ENCODE measurements at places on chromosomes 16 and 17.

GRCh38 chr16:4890686-4891085, 43.4 kb downstream of the UBN1 start:
- no peak for DNase-seq

GRCh38 chr17:81043725-81044427, 8.9 kb downstream of the BAIAP2 start:
- no peak for DNase-seq

- no peak for DNase-seq
Observed at GRCh38 chr17:57082441-57082840, 2.6 kb upstream of the AKAP1 start.

DNA sequence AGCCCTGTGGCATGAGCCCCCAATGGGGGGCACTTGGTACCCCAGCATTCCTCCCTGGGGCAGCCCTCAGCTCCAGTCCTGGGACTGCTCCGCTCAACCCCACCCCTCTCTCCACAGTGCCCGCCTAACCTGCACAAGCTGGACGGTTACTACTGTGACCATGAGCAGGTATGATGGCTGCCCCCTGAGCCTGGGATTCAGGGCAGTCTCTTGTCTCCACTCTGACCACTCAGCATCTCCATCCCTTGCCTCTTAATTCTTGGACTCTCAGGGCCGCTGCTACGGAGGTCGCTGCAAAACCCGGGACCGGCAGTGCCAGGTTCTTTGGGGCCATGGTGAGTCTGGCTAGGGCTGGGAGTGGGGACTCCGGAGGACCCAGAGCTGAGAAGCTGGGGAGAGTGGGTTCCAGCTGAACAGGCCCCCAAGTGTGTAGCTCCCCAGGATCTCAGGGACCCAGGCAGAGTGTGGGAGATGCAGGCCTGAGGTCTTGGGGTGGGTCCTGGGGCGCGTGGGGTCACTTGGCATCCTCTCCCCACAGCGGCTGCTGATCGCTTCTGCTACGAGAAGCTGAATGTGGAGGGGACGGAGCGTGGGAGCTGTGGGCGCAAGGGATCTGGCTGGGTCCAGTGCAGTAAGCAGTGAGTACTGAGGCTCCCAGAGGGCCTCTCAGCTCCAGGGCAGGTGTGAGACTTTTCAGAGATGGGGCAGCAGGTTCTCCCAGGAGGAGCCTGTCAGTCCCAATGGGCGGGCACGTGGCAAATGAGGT, 18.0 kb downstream of the ADAM11 start:
- DNase-seq: no peak

GRCh38 chr16:66262253-66263167, 104.0 kb upstream of the CDH5 start:
- peak; percentile 74 for DNase-seq

GRCh38 chr17:45414990-45415881, 17.4 kb downstream of the ARHGAP27 start:
- no peak for DNase-seq

DNA sequence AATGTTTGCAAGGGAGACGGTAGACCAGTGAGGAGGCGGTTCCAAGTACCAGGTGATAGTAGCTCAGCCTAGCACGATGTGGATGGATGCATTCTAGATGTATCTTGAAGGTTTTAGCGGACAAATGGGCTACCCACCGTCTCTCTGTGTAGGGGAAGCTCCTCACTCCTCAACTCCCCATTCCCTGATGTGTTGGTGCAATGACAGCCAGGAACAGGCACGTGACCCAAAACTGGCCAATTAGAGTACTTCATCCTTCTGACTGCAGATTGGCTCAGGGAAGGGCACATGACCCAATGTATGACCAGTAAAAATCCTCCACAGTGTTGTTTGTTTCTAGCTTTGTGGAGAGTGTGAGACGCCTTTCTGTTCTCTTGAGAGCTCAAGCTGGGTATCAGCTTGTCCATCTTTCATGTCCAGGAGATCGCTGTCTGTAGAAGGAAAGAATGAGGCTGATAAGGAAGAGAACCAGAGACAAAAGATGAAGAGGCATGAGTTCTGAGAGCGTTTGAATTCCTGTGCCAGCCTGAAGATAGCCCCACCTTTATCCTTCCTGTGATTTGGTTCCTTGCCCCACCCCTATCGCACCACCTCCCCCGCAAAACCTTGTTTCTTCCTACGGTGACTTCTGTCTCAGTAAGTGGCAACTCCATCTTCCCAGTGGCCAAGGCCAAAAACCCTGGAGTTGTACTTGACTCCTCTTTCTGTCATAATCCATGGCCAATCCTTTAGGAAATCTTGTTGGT, 2.3 kb upstream of the BORCS6 start:
- DNase-seq: peak; percentile 93

GRCh38 chr17:11682646-11683045, 84.4 kb downstream of the DNAH9 start:
- no peak for DNase-seq

- no peak for DNase-seq
Observed at GRCh38 chr17:28551421-28552175, 826 bp downstream of the UNC119 start.

DNA sequence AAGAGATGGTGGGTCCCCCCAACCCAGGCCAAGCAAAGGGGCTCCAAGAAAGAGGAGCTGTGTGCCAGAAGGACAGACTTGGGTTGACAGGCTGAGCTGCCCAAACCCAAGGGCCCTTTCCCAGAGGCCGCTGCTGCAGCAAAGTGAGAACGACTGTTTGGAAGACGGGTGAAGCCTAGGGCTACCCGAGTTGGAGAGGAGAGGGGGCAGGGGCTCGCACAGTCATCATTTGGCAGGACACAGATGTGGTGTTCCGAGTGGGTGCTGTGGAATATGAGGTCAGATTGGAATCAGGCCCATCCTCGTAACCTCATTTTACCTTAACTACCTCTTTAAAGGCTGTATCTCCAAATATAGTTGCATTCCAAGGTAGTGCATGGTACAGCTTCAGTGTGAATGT, 5.3 kb upstream of the MFAP4 start:
- DNase-seq: peak; percentile 58

GRCh38 chr17:29049541-29050145, 6.7 kb downstream of the PIPOX start:
- DNase-seq: no peak

DNA sequence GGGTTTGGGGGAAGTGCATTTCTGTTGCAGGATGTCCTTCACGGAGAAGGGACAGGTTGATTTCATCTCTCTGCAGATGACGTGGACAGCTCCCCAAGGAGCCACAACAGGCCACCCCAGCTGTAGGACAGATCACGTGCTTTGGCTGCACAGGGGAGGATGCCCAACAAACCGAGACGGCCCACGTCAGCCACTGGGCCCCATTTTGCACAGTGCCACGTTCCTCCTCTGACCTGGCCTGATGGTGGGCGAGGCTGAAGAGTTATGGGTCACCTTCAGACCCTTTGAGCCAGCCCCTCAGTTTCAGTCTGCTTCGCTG, 9.0 kb upstream of the RHBDL3 start:
- DNase-seq: no peak

DNA sequence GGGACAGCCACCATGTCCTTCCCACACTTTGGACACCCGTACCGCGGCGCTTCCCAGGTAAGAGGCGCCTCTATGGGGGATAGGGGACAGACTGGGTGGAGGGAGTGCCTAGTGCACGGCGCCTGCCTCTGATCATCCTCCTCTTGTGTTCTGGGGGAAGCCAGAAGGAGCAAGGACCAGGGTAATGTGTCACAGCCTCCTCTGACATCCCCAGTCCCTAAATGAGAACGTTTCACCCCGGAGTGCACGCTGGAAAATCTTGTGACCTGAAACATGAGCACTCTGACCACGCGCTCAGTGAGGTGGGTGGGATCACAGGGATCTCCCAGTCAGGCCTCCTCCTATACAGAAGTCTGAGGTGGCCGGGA, 1.1 kb downstream of the IRX6 start:
- DNase-seq: no peak

DNA sequence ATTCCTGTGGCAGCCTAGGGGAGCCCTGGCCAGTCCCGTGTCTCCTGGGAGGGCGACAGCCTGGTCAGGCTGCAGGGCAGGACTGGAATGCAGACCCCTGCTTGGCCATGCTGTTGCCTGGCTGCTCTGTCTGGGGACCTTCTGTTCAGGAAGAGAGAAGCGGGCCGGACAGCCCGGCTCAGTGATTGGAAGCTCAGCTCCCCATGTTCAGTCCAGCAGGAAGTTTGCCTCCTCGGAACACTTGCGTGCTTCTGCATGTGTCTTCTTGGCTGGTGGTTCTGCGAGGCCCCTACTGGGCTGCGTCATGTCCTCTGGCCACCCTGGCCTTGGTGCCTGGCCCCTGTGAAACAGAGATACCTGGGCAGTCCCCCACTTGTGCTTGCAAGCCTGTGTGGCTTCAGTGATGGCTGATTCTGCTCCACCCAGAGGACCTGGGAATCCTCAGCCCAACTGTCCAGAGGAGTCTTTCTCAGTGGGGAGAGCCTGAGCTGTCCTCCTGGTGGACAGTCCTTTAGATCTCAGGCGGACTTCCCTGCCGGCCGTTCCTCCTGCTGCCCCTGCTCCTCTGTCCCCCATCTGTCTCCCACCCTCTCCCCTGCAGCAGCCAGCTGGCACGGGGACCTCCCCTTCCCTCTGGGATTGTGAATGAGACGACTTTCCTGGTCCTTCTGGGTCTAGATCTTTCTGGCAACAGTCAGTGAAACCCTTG, 279.5 kb downstream of the SEC14L1 start:
- no peak for DNase-seq

GRCh38 chr16:86714166-86714565, 135.8 kb downstream of the FOXL1 start:
- DNase-seq: no peak

GRCh38 chr16:1771188-1771863, at the start of gene NME3:
Gene NME3, minus strand, starts transcription at chr16:1771543. Its CDS starts 9 bp downstream, at chr16:1771534.
- DNase-seq: no peak

GRCh38 chr17:58019521-58019920, 12.5 kb upstream of the SRSF1 start:
- DNase-seq: no peak

DNA sequence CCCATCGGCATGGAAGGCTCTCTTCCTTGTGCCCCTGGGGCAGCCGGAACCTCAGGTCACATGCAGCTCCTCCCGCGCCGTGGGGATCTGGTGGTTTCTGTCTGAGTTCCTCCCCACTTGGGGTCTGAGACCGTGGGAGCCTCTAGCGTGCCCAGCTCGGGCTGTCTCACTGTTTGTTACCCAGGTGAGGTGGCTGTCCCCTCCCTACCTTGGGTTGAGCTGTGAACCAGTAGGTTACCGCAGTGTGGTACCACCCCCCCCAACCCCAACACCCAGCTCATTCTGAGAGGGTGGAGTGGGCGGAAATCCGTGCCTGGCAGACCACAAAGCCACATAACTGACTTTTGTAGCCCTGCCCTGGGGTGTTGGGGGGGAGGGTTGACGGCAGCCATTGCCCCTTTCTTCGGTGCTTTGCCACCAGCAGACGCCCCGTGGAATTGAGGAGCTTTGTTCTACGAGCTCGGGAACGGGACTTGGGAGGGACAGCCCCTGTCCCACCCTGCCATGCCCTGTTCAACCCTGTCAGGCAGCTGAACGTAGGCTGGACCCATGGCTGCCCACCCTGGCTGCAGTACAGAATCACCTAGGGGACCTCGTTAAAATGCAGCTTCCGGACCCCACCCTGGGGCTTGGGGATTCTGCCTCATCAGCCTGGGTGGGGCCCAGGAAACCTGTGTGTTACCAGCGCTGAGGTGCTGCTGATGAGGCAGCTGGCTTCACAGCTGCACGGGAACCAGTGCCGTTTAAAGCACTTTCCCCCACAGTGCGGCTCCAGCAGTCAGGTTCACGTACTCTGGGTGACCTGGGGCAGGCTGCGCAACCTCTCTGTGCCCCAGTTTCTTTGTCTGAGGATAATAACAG, 18.5 kb downstream of the RAP1GAP2 start:
- no peak for DNase-seq

DNA sequence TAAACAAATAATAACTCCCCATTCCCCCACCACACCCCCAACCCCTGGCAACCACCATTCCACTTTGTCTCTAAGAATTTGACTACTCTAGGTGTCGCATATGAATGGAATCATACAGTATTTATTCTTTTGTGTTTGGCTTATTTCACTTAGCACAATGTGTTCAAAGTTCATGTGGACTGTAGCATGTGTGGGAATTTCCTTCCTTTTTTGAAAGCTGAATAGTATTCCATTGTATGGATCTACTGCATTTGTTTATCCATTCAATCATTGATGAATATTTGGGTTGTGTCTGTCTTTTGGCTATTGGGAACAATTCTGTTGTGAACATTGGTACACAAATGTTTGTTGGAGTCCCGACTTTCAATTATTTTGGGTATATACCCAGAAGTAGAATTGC, 3.3 kb upstream of the ACSF2 start:
- DNase-seq: no peak

- no peak for DNase-seq
Observed at GRCh38 chr16:23757116-23757515, 2.3 kb downstream of the CHP2 start.

- DNase-seq: no peak
Observed at GRCh38 chr17:32654324-32654723, 167.5 kb downstream of the CDK5R1 start.

- peak; percentile 97 for DNase-seq
Observed at GRCh38 chr17:38868817-38869525, 887 bp upstream of the LASP1 start.

GRCh38 chr17:9902120-9902519, 3.0 kb downstream of the RCVRN start:
- DNase-seq: no peak

DNA sequence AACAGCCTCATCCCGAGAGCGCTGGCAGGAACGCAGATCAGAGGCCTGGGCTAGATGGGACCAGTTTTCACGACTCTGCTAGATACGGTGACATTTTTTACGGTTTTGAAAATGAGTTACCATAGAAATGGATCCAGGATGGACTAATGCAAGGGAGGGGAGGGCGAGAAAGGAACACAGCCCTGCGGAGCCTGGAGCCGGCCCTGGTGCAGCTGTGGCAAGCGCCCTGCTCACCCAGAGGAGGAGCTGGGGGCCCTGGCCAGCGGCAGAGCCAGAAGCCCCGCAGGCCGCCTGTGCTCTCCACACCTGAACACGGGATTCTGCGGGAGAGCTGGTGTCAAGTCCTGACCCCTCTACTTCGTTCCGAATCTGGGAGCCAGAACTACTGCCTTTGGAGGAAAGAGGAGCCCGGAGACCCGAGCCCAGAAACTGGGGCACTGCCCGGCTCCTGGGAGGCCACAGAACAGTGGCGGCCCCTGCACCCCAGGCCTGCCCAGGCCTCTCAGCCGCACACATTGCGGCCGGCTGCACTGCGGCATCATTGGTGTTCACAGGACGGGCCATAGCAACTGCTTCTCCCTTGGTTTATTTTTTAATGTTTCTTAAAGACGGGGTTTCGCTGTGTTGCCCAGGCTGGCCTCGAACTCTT, 88.6 kb upstream of the CHMP6 start:
- DNase-seq: no peak

GRCh38 chr16:5604770-5605169, 507.2 kb upstream of the EEF2KMT start:
- DNase-seq: no peak

- DNase-seq: peak; percentile 89
Observed at GRCh38 chr16:54193665-54194333, 92.8 kb downstream of the IRX3 start.

DNA sequence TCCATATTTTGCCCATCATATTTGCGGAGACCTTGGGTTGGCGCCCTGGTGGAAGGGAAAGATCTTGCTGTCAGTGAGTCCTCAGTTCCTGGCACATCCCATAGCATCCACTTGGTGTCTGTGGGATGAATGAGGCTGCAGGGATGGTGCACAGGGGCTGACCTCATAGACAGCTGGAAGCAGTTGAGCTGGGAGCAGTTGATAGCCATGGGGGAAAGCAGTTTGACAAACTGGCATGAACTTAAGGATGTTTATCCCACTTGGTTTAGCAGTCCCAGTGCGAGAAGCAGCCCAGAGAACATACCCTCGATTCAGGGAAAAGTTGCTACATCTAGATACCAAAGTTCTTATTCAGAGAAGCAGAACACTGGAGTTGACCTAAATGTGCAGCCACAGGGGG, 80.7 kb downstream of the SNX29 start:
- no peak for DNase-seq

GRCh38 chr17:41267711-41268110, 2.5 kb downstream of the KRTAP9-6 start:
- no peak for DNase-seq
